ENCODE measurements at places on chromosomes 3 and 15.
A peak's percentile ranks its signal among the peaks of the same experiment; 100 is the strongest.

DNA sequence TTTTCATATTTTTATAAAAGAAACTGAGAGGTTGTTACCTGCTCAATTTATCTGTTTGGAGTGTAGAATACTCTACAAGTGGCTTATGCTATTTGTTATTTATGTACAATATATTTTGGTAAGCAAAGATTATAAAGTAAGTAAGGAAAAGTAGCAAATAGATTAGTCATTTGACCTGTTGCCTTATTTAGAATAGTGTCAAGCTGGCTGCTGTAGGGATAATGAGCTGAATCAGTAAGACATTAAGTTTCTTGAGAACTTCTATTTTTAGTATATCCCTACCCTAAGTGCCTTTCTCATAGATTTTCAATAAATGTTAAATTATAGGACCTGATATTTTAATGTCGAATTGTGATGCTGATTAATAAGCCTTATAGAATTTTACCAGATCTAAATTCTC lies 37.2 kb downstream of the ECT2 start:
- H3K36me3 ChIP-seq = peaks cover 69% of the 10 kb centered on the region
- no peak overlapping the region for H3K27ac ChIP-seq
- no peak overlapping the region for H3K4me3 ChIP-seq
- DNase-seq = no peak
- H3K27me3 ChIP-seq = no peaks in the 10 kb centered on the region

GRCh38 chr15:101217446-101217845 lies 34.4 kb downstream of the CHSY1 start:
- peaks cover 37% of the 10 kb centered on the region for H3K4me1 ChIP-seq
- no peak for DNase-seq
- H3K36me3 ChIP-seq = peaks cover 3% of the 10 kb centered on the region
- no peak overlapping the region for H3K4me3 ChIP-seq

DNA sequence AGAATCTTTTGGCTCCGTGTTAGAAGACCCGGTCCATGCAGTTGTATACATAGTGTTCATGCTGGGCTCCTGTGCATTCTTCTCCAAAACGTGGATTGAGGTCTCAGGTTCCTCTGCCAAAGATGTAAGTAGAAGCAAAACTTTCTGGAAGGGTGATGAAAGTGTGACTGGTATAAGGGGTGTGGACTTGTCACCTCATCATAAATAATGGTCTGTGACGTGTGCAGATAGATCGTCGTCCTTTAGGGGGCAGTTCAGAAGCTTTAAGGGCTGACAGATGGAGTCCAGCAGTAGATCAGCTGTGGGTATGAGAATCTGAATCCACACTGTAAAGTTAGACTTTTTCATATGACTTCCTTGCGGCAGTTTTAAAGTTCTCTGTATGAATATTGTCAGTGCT lies 15.3 kb downstream of the SEC61A1 start:
- DNase-seq = no peak
- no peaks in the 10 kb centered on the region for H3K27me3 ChIP-seq
- no peak overlapping the region for H3K27ac ChIP-seq
- H3K36me3 ChIP-seq = peaks cover 73% of the 10 kb centered on the region
- no peak overlapping the region for H3K4me3 ChIP-seq

DNA sequence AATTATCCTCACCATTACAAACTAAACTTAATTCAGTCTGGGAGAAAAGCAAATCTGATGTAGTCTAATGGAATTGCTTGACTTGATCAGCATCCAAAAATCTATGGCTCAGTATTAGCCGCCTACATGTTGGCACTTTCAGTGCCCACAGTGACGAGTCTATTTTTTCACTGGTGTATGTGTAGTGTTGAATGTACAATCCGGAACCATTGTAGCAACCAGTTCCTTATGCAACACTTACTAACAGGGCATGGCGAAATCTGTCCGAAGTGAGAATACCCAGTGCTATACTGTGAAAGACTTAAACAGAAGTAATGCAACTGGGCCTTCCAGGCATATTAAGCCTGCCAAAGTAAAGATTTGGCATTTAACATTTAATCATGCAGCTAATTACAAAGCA lies 18.6 kb downstream of the LRRN1 start:
- H3K27ac ChIP-seq = no peak overlapping the region
- no peak overlapping the region for H3K4me3 ChIP-seq
- no peaks in the 10 kb centered on the region for H3K27me3 ChIP-seq
- H3K4me1 ChIP-seq = peaks cover 31% of the 10 kb centered on the region

- no peak overlapping the region for H3K4me3 ChIP-seq
- no peaks in the 10 kb centered on the region for H3K36me3 ChIP-seq
- H3K27ac ChIP-seq = no peak overlapping the region
- no peaks in the 10 kb centered on the region for H3K27me3 ChIP-seq
- H3K4me1 ChIP-seq = peaks cover 12% of the 10 kb centered on the region
Measured at GRCh38 chr15:77355321-77355720, 64.6 kb downstream of the PEAK1 start.

DNA sequence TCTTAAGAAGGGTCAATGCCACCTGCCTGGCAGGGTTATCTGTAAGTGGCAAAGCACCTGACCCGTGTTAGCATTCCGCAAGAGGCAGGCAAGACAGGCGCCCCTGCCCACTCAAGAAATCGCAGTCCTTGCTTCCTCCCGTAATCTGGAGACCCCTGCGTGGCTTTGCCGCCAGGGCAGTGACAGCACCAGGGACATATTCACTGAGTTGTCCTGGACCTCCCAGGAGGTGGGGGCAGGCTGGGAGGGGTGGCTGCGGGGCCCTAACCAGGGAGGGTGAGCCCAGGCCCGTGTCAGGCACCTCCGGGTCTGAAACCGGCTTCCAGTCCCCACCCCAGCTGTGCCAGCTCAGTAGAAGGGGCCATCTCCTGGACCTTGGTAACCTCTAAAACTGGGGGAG lies 15.8 kb upstream of the SEC13 start:
- H3K4me3 ChIP-seq = no peak overlapping the region
- H3K4me1 ChIP-seq = 0 out of 2 replicates have a peak, but pooled peaks cover 5% of the 10 kb centered on the region
- H3K27ac ChIP-seq = no peak overlapping the region
- DNase-seq = no peak
- no peaks in the 10 kb centered on the region for H3K36me3 ChIP-seq

DNA sequence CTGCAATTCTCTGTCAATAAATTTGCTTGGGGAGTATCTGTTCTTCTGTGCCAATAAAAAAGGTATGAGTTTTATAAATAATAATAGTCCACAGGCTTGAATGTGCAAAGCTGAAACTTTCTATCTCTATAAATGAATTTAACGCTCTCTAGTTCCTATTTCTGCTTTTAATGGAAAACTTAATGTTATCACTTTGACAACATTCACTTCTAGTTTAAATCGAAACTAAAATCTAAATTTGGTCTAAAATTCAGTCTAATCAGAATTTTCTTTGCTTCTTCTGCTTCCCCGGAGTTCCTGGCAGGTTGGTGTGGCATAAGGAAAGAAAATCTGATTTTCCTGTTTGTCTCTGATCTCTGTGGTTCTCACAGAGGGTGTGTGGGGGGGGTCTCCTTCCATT lies 450.1 kb upstream of the TBL1XR1 start:
- no peaks in the 10 kb centered on the region for H3K36me3 ChIP-seq
- peaks cover 9% of the 10 kb centered on the region for H3K4me1 ChIP-seq
- no peak overlapping the region for H3K27ac ChIP-seq

DNA sequence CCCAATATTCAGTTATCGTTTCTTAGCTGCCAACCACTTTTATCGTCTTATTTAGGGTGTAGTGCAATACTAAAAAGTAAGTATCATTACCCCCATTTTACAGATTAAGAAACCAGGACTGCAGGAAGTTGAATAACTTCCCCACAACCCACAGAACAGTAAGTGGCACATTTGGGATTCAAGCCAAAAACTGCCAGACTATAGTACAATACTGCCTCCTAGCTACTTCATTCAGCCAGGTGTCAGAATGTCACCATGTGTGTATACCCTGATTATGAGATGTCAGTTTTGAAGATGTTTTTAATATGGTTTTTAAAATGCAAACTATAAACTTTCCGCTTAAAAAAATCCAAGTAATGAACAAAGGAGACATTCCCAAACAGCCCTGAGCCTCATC lies 74.2 kb upstream of the PROK2 start:
- no peak overlapping the region for H3K27ac ChIP-seq
- no peak overlapping the region for H3K4me3 ChIP-seq
- no peaks in the 10 kb centered on the region for H3K27me3 ChIP-seq
- H3K4me1 ChIP-seq = peaks cover 30% of the 10 kb centered on the region

DNA sequence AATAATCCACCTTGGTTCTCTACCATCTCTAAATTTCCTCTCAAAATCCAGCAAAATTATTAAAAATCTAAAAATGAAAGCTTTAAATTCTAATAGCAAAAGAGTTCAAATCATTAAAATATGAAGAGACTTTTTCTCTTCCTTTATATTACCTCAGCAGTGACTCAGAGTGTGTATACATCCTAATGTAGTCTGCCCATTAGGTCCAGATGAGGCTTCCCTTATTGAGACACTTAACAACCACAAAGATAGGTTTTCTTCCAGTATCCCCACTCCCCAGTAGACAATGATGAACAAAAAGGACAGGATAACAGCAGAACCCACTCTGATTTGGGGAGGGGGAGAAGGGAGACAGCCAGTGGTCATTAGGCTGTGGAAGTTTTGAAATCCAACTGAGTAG lies 61.5 kb upstream of the DCBLD2 start:
- no peaks in the 10 kb centered on the region for H3K27me3 ChIP-seq
- H3K4me3 ChIP-seq = no peak overlapping the region
- H3K27ac ChIP-seq = no peak overlapping the region
- no peak for DNase-seq
- no peaks in the 10 kb centered on the region for H3K36me3 ChIP-seq
- H3K4me1 ChIP-seq = no peaks in the 10 kb centered on the region

DNA sequence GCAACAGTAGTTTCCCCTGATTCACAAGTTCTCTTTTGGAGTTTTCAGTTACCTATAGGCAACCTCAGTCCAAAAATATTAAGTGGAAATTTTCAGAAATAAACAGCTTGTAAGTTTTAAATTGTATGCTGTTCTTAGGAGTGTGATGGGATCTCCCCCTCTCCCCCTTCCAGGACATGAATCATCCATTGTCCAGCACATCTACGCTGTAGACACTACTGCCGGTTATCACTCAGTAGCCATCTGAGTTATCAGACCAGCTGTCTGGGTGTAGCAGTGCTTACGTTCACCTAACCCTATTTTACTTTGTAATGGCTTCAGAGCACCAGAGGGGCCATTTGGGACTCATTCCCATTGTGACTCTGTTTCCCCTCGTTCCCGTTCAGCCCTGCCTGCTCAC lies 96.7 kb upstream of the PLXNA1 start:
- no peaks in the 10 kb centered on the region for H3K36me3 ChIP-seq
- H3K4me1 ChIP-seq = peaks cover 3% of the 10 kb centered on the region
- DNase-seq = no peak
- H3K4me3 ChIP-seq = no peak overlapping the region

GRCh38 chr3:169179722-169180121 lies 483.8 kb downstream of the MECOM start:
- H3K36me3 ChIP-seq = no peaks in the 10 kb centered on the region
- H3K4me3 ChIP-seq = no peak overlapping the region
- H3K27me3 ChIP-seq = no peaks in the 10 kb centered on the region
- DNase-seq = no peak
- H3K4me1 ChIP-seq = peaks cover 9% of the 10 kb centered on the region

DNA sequence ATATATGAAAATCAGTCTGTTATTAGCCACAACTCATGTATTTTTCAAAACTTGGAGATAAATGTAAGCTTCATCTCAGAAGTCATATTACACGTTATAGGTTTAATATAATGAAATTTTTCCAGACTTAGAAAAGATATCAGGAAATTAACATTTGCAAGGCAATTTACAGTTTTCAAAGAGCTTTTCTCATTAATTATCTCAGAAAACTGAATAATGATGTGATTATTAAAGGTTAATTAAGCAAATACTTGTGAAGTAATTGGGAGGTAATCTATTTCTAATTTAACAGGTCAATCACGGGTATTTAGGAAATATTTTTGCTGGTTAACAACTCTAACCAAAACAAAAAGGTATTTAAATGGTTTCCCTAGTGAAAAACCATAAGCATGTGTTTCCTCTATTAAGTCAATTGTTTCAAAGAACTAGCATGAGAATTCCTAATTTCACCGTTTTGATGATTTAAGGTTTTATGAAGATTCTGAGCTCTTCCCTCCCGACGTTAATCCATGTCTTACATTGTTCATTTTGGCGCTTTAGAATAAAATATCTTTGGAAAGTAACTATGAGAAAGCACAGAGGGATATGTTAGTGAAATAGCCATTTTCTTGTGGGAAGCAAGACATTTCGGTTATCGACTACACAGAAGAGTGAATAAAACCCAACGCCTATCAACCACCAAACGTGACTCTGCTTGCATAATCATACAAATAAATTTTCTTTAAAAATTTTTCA lies 1.5 kb upstream of the NEO1 start:
- H3K4me1 ChIP-seq = peaks cover 23% of the 10 kb centered on the region
- no peak for DNase-seq
- H3K36me3 ChIP-seq = no peaks in the 10 kb centered on the region
- H3K27me3 ChIP-seq = peaks cover 8% of the 10 kb centered on the region
- H3K4me3 ChIP-seq = peak overlapping the region; percentile 77
- no peak overlapping the region for H3K27ac ChIP-seq

GRCh38 chr15:82970696-82971095 lies 15.3 kb upstream of the RAMAC start:
- no peaks in the 10 kb centered on the region for H3K4me1 ChIP-seq
- H3K27ac ChIP-seq = no peak overlapping the region
- peaks cover 10% of the 10 kb centered on the region for H3K27me3 ChIP-seq

DNA sequence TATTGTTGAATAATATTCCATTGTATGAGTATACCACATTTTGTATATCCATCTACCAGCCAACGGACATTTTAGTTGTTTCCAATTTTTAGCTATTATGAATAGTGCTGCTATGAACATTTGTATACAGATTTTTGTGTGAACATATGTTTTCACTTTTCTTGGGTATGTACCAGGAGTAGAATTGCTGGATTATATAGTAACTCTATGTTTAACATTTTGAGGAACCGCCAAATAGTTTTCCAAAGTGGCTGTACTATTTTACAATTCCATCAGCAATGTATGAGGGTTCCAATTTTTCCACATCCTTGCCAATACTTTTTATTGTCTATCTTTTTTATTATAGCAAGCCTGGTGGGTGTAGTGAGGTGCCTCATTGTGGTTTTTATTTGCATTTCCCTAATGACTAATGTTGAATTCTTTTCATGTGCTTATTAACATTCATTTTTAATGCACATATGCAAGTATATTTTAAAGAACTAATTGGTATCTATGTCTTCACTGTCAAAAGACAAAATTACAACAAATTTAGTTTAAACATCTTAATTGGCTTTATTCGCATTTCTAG lies 77.5 kb upstream of the PIAS1 start:
- H3K36me3 ChIP-seq = peaks cover 2% of the 10 kb centered on the region
- DNase-seq = no peak
- H3K4me1 ChIP-seq = peaks cover 10% of the 10 kb centered on the region
- no peaks in the 10 kb centered on the region for H3K27me3 ChIP-seq
- no peak overlapping the region for H3K4me3 ChIP-seq

DNA sequence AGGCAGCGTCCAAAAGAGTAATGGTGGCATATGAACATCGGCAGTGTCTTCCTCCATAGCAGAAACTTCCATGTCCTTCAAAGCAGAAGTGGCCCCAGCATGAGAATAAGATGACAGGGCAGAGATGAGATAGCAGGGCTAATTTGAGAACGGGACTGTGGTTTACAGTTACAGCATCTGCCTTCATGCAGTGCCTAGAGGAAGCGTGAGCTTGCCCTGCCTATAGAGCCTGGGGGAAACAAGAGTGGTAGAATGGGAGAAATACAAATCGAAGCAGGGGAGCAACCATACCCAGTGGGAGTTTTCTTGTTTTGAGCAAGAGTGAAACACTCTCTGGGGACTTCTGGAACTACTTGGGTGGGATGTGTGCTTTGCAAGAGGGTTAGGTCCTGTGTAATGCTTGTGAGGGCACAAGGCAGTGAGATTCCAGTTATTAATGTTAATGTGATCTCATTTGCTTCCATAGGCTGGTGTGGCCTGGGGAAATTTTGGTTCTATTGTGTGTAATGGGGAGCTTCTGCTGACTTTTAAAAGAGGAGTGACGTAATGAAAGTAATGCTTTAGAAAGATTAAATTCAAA lies 616.9 kb downstream of the ZIC1 start:
- no peak overlapping the region for H3K27ac ChIP-seq
- H3K4me1 ChIP-seq = peaks cover 2% of the 10 kb centered on the region
- H3K36me3 ChIP-seq = no peaks in the 10 kb centered on the region
- DNase-seq = no peak

All from WTC11 (cell line).